Neural crest cell (in vitro differentiated cells): ENCODE measurements at places on chromosomes 16 and 17.

DNA sequence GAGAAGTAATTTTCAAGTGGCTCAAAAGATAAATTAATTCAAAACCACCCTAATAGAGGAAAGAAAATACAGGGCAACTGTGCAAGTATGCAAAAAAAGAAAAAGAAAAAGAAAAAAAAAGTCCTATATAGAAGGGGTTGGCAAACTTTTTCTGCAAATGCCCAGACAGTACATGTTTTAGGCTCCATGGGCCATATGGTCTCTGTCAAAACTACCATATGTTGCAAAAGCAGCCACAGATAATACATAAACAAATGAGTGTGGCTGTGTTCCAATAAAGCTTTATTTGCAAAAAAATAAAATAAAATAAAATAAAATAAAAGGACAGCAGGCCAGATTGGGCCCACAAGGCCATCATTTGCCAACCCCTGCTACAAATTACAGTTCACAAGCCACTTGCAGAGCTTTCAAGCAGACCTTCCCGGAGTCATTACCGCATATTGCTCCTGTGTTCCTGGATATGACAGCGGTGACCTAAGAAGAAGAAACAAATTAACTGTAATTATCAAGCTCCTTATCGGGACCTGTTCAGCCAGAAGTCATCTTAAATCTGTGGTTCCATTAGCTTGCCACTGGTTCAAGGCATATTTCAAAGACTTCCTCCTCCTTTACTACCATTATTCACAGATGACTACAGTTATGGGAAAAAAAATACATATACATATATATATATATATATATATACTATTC lies 15.9 kb downstream of the ZC3H7A start:
- H3K4me1 ChIP-seq = peaks cover 38% of the 10 kb centered on the region
- H3K4me3 ChIP-seq = no peak overlapping the region
- peak overlapping the region; percentile 35 for H3K27ac ChIP-seq

DNA sequence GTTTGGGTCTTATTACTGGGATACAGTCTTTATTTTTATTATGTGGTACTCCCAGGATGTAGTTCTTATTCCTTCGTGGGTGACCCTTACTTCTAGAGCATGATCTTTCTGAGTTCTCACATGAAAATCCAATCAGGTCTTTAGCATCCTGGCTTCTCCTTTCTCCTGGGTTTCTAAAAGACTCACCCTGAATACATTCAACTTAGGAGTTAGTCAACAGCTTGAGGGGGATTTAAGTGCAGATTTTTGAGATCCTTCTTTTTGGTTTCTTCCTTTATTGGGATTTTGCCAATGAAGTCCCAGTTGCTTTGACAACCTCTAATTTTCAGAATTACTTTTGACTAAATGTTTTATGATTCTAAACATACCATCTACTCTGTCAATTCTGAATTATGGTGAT lies 68.2 kb downstream of the SIAH1 start:
- no peak overlapping the region for H3K27ac ChIP-seq
- no peaks in the 10 kb centered on the region for H3K27me3 ChIP-seq
- H3K4me1 ChIP-seq = peaks cover 11% of the 10 kb centered on the region
- peaks cover 42% of the 10 kb centered on the region for H3K36me3 ChIP-seq
- no peak overlapping the region for H3K4me3 ChIP-seq

DNA sequence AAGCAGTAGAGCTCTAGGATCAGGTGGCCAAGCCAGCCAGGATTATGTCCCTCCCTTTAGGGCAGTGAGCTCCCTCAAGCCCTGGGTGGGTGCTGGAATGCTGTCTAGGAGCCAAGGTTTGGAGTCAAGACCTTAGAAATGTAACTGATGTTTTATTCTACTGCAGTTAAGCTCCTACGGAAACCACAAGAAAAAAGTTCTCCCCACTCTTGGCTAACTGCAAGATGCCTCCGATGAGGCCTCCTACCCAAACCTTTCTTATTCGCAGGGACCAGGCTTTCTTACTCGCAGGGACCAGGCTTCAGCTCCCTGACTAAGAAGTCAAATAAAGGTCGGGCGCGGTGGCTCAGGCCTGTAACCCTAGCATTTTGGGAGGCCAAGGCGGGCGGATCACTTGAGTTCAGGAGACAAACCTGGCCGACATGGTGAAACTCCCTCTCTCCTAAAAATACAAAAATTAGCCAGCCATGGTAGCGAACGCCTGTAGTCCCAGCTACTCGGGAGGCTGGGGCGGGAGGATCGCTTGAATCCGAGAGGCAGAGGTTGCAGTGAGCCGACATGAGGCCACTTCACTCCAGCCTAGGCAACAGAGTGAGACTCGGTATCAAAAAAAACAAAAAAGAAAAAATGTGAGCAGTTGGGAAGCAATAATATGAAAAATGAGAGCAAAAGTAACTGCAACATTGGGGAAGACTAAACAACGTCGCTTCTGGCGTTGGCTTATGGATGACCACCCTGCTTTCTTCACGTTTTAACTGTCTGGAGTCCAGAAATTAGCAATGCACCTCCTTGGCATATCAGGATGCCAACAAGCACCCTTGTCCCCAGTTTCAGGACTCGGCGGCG lies 31.7 kb upstream of the ARL4D start:
- H3K27me3 ChIP-seq = peaks cover 8% of the 10 kb centered on the region
- peaks cover 43% of the 10 kb centered on the region for H3K4me1 ChIP-seq
- DNase-seq = no peak
- H3K4me3 ChIP-seq = peak overlapping the region; percentile 82

DNA sequence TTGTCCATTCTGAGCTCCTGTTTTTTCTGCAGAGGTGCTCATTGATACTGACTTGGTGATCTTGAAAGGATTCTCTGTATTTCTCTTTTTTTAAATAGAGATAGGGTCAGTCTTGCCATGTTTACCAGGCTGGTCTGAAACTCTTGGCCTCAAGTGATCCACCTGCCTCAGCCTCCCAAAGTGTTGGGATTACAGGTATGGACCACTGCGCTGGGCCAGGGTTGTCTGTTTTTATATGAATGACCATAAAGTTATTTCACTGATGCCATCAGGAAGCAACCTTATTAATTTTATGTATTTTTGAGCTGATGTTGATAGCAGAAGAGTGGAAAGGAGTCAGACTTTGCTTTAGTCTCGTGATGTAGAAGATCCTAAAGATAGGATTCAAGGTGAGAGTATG lies 35.7 kb upstream of the METTL9 start:
- H3K27ac ChIP-seq = no peak overlapping the region
- no peak for DNase-seq
- H3K4me1 ChIP-seq = no peaks in the 10 kb centered on the region
- peaks cover 13% of the 10 kb centered on the region for H3K27me3 ChIP-seq
- H3K4me3 ChIP-seq = no peak overlapping the region
- no peaks in the 10 kb centered on the region for H3K36me3 ChIP-seq

DNA sequence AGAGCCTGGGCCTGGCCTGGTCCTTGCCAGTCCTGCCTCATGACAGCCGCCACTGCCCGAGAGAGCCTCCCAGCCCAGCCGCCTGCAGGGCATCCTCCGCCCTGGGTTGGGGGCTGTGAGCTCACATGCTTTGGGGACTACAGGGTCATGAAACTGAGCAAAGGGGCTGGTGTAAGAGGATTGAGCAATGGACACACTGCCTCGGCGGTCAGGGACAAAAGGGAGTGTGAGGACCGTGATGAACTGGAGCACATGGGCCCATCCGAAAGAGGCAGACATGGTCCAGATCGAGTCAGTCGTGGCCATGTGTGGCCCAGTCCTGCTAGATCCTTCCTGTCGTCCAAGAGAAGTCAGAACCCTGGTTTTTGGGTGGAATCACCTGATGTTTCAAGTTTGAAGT lies 52.3 kb downstream of the GSG1L start:
- no peaks in the 10 kb centered on the region for H3K36me3 ChIP-seq
- no peak overlapping the region for H3K27ac ChIP-seq
- peaks cover 2% of the 10 kb centered on the region for H3K27me3 ChIP-seq
- DNase-seq = no peak
- H3K4me1 ChIP-seq = peaks cover 16% of the 10 kb centered on the region
- no peak overlapping the region for H3K4me3 ChIP-seq

DNA sequence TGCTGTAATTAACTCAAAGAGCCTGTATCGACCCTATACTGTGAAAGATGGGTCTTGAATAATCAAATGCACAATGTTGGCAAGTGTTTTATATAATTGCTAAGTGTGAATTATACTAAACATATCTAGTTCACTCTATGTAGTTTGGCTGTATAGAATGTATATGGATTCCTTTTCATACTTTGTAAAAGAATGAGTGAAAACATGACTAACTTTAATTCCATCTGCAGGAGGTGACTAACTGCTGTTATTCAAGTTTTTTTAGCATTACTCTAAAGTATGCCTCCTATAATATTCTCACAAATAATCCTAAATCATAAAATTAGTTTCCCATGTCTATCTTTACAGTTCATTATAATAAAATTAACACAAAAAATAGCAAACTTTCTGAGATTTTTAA lies 394.0 kb upstream of the MON1B start:
- H3K36me3 ChIP-seq = no peaks in the 10 kb centered on the region
- no peaks in the 10 kb centered on the region for H3K27me3 ChIP-seq
- no peak for DNase-seq
- H3K27ac ChIP-seq = no peak overlapping the region
- no peak overlapping the region for H3K4me3 ChIP-seq

GRCh38 chr16:85746460-85747215 lies 4.3 kb downstream of the C16orf74 start:
- H3K4me3 ChIP-seq = no peak overlapping the region
- peaks cover 40% of the 10 kb centered on the region for H3K27me3 ChIP-seq
- no peaks in the 10 kb centered on the region for H3K36me3 ChIP-seq
- no peak overlapping the region for H3K27ac ChIP-seq
- DNase-seq = no peak

DNA sequence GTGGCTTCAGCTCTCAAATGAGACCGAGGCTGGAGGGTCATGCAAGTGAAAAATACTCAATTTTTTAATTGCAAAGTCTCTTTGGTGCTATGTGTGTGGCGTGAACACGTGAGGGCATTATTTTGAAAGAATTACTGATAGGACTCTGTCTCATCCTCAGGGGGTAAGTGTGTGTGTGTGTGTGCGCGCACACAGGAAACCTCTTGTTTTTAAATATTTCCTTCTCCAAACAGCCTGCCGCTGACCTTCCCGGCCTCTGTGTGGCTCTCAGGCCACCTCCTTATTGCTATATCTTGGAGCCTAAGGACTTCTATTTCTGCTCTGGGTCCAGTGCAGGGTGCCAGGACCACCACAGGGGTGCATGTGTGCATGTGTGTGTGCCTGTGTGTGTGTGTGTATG lies 99.7 kb downstream of the CMIP start:
- H3K4me3 ChIP-seq = no peak overlapping the region
- H3K36me3 ChIP-seq = no peaks in the 10 kb centered on the region
- DNase-seq = no peak
- peaks cover 54% of the 10 kb centered on the region for H3K4me1 ChIP-seq
- no peak overlapping the region for H3K27ac ChIP-seq
- no peaks in the 10 kb centered on the region for H3K27me3 ChIP-seq

GRCh38 chr17:35804658-35805192 lies 4.6 kb upstream of the TAF15 start:
- peak overlapping the region; percentile 79 for H3K4me3 ChIP-seq
- DNase-seq = peak; percentile 25
- peaks cover 26% of the 10 kb centered on the region for H3K4me1 ChIP-seq
- H3K27me3 ChIP-seq = peaks cover 10% of the 10 kb centered on the region
- no peak overlapping the region for H3K27ac ChIP-seq

DNA sequence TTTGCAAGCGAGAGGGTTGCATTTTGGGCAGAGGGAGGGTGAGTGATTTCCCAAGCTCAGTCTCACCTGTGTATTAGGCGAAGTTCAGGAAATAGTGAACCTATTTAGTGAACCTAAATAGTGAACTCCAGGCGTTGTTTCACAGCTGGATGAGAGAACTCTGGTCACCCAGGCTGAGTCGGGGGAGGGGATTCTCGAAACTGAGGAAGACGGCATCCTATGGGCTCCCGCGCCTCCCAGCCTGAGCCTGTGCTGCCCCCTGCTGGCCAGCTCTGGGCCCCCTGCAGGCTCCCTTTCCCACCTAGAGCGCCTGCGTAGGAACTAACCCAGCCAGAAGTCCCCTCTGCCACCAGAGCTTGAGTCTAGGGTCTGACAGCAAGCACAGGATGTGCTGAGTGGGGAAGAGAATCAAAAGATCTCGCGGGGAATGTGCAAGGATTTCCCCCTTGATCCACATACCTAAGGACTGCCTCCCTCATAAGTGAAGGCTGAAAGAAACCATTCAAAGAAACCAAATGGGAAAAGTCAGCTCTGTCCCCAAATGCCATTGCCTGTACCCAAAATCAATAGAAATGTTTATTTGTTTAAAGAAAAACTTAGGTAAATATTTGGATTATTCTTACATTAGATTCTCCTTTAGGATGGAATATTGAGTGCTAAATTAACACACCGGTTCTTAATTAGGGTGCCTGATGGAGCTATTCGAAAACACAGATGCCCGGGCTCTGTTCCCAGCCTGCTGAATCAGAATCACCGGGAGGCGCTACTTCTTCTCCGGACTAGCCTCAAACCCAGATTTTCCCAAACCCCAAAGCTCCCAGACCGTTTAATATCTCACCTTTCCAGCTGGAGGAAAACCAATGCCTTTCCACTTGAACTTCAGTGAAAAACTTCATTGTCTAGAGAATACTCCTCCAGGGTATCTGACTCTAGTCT lies 14.8 kb upstream of the MARVELD3 start:
- no peak overlapping the region for H3K27ac ChIP-seq
- peaks cover 5% of the 10 kb centered on the region for H3K4me1 ChIP-seq
- peak; percentile 91 for DNase-seq
- peaks cover 61% of the 10 kb centered on the region for H3K27me3 ChIP-seq
- no peaks in the 10 kb centered on the region for H3K36me3 ChIP-seq
